Regular cardiac myocyte (primary cell): ENCODE measurements at places on chromosomes 16 and 17. TPM values are rescaled to one million over a fixed set of nuclear protein-coding genes. Genes with fewer than 3 reads are reported as not detected.

Gene RPL26
- 3,937 and 4,229 TPM in 2 replicates for total RNA-seq

Gene TBC1D3
- total RNA-seq, result not detected in 2 replicates

Gene PSMC3IP
- 2.3 and 16.3 TPM in 2 replicates for total RNA-seq

Gene UTS2R
- not detected in 2 replicates for total RNA-seq

Gene SLC5A2
- total RNA-seq, result under 0.01 and 0.19 TPM in 2 replicates

Gene TEX19
- total RNA-seq, result 0.19 TPM in 1 of 2 replicates, not detected in the other
